ENCODE measurements at places on chromosomes 1 and 21.

GRCh38 chr1:115181231-115181630, 91.9 kb upstream of the TSPAN2 start:
- no peak for DNase-seq

- no peak for DNase-seq
Measured at GRCh38 chr1:224411766-224412165, 22.8 kb downstream of the WDR26 start.

GRCh38 chr1:112358798-112359408, 37.1 kb upstream of the CTTNBP2NL start:
- DNase-seq = no peak

- DNase-seq = peak; percentile 77
Measured at GRCh38 chr1:206583707-206584648, 28.3 kb downstream of the EIF2D start.

DNA sequence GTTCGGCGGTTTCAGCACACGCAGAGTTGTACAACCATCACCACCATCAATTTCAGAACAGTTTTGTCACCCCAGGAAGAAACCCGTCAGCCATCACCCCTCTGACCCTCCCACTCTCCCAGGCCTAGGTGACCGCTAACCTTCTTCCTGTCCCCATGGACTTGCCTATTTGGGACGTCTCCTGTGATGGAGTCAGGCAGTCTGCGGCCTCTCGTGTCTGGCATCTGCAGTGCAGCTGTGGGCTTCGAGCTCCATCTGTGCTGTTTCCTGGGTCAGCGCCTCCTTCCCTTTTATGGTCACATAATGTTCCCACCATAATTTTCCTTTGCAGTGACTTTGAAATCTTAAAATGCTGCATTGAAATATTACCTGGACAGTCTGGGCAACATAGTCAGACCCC, 24.4 kb downstream of the SLC45A1 start:
- DNase-seq = no peak
